ENCODE measurements at places on chromosomes 16 and 17.
A peak's percentile ranks its signal among the peaks of the same experiment; 100 is the strongest.

DNA sequence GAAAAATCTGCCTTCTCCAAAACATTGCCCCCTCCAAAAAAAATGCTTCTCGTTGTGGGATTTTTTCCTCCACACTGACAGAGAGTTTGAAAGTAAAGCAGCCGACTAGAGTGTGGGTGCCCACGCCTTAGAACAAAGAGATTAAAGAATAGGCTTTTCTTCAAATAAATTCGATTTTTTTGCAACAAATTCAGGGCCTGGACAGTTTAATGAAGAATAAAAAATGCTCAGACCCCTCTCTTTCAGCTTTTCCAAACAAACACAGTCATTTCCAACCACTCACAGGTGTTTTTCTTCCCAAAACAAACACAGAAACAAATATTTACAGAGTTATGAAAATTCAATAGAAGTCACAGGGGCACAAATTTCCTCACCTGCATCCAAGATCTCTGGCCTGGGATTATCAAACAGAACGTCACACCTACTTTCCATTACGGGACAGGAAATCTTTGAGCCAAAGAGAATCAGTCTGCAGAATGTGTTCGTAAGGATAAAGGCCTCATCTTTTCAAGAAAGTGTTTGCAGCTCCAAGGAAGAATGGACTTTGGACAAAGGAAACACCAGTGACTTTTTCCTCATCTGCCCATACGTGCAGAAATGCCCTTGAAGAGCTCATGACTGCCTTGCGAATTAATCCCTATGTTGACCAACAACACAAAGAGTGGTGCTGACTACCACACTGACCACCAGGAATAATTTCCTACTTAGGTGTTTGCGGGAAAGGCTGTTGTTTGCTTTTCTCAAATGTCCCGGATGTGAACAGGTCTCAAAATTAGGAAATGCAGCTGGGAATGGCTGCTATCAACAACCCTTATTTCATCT is 31.3 kb upstream of the TOX3 start:
- no peak for DNase-seq

GRCh38 chr16:15141586-15141985 is 47.5 kb upstream of the RRN3 start:
- no peak for DNase-seq

DNA sequence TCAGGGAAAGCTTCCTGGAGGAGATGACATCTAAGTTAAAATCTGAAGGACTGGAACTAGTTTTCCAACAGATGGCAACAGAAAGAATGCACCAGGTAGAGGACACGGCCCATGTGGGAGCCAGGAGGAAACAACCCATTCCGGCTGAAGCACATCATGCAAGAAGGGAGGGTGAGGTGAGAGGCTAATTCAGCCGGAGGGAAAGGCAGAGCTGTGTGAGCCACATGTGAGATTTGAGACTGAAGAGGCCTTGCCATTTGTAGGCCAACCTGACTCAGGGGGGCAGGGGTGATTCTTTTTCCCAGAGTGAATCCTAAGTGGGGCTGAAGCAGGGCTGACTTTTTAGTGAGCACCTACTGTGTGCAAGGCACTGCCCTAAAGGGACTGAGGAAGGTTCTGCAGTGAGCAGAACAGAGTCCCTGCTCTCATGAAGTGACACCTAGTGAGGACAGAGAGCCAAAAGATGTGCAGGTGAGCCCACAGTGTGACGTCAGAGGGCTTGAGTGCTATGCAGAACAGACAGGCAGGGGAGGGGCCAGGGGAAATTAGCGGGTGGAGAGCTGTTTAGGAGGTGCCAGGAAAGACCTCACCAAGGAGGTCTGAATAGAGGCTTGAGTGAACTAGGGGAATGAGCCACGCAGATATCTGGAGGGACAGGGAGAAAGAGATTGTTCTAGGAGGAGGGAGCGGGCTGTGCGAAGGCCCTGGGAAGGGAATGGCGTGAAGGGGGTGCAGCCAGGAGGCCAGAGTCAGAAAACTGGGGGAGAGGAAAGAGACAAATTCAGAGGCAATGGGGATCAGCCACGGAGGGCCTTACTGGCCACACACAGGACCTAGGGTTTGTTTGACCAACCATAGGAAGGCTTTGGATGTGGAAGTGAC is 19.8 kb upstream of the IL21R start:
- no peak for DNase-seq

DNA sequence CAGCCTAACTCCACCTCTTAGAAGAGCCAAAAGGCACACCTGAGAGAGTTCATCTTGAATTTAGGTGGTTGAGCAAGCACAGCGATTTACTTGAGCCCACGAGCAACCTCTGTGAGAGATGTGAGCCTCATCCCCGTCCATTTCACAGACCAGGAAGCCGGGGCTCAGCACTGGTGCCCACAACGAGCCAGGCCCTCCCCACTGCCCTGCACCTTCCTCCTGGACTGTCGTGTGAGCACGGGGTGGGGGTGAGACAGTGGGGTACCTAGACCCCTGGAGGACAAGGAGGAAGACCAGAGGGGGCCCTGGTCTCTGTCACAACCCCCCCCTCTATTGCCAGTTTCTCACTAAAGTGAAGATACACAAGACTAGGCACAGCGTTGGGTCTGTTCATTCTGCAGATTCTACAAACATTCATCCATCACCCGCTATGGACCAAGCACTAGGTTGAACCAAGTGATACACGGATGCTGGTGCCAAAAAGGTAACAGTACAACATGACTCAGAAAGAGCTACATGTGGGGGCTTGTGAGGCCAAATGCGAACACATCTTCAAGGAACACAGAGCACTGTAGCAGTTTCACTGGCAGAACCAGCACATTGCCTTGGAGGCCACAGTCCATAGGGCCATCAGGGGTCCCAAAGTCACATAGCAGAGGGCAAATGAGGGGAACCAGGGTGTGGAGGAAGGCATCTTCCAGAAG is 231.9 kb downstream of the PARN start:
- no peak for DNase-seq

GRCh38 chr17:76562734-76563148 is 22.9 kb downstream of the PRCD start:
- DNase-seq, result no peak

DNA sequence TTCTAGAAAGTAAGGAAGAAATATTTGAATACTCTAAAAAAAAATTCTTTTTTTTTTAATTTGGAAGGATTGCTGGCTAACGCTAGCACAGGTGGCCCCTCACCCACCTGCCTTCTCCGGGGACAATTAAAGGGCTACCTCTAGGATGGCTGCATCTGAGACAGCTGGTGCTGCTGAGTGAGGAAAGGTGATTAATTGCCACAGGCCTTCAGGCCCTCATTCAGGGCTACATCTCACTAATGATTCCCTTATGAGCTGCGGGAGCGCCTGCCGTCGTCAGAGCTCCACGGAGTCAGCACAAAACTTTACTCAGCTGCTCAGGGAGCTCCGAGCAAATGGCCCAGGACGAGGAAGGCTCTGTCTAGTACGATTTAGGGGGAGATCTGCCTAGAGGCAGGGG is 27.0 kb upstream of the AKTIP start:
- DNase-seq, result no peak

GRCh38 chr16:2027024-2028010 is 615 bp downstream of the NHERF2 start:
- no peak for DNase-seq

GRCh38 chr17:56973520-56973919 is 4.4 kb upstream of the SCPEP1 start:
- no peak for DNase-seq

DNA sequence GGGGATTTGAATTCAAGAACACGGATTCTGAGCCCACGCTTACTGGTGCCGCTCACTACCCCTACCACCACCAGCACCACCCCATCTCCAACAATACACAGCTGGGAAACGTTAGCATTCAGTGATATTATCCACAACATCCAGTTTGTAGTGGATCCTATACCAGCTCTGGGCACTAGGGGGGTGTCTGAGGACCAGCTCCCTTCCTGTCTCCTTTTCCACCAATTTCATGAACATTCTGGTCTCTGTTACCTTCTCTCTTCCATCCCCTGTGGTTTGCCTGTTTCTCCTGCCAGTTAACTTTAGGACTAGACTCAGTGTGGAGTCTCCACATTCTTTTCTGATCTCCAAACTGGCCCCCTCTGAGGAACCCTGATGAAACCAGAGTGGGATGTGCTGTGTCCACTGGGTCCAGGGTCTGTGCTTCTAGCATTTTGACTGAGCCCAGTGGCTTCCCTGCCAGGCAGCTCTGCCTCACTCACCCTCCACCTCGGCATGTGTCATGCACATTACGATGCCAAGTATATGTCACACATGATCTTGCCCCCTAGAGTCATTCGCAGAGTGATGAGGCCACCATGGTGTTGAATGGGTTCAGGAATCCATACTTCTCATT is 187.0 kb upstream of the CDH13 start:
- peak; percentile 30 for DNase-seq

- DNase-seq, result no peak
These were observed 233.8 kb upstream of the GSE1 start for GRCh38 chr16:85379041-85380001.

- no peak for DNase-seq
These were observed 32.7 kb downstream of the LRRC75A start for GRCh38 chr17:16459271-16459670.

DNA sequence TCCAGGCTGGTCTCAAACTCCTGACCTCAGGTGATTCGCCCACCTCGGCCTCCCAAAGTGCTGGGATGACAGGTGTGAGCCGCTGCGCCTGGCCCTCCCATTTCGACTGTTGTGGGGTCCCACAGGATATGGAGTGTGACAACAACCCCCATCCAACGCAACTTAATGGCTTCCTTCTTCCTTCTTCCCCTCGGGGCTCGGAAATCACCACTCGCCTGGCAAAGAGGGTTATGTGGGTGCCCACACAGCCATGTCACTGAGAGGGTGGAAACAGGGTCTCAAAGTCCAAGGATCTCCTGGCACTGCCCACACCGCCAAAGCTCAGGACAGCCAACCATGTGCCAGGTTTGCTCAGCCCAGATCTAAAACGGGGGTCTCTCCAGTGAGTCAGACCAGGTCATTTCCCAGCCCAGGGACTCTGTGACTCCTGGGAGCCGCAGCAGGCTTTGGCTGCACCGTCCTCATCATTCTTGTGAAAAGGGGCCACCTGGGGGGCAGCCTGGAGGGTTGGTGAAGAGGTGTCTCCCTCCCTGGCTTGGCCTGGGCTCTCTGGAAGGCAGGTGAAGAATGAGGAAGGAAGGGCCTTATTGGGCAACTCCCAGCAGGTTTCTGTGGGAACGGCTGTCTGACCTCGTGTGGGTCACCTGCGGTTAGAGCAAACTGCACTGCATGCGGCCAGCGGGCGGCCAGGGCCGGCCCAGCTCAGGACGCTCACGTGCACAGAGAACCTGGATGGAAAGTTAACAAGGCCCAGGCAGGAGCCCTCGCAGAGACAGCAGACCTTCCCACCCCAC is 25.3 kb upstream of the LITAF start:
- no peak for DNase-seq

- DNase-seq, result peak; percentile 53
These were observed 765 bp downstream of the MYO18A start for GRCh38 chr17:29179232-29180033.

DNA sequence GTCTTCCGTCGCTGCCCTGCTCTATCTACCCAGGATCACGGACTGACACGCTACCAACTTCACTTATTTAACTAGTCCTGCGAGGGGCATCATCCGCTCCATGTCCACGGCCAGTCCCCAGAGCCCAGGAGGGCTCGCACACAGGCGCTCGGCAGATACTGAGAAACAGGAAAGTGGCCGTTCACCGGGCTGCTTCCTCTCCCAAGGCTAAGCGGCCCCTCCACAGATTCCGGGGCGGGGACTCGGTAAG is 388 bp downstream of the OXLD1 start:
- DNase-seq, result peak; percentile 62

DNA sequence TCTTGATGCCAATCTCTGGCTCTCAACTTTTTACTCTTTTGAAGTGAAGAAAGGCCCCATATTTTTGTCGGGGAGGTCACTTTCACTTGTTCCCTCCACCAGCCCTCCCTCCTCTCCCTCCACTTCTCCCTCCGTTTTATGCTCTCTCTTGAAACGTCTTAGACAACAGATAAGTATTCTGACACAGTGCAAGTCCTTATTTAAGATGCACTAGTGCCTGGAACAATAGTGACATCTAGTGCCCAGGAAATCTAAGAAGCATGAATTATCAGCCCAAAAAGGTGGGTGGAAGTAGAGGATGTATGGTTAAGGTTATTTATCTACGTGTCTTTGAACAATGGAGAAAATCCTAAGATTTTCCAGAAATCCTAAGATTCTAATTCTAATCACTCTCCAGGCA is 17.9 kb downstream of the PSME3IP1 start:
- DNase-seq, result no peak

GRCh38 chr17:82348866-82349265 is 10.2 kb upstream of the TEX19 start:
- DNase-seq, result no peak

GRCh38 chr17:7988750-7989178 is 13.7 kb upstream of the GUCY2D start:
- peak; percentile 60 for DNase-seq

GRCh38 chr17:35057332-35057915 is 6.1 kb downstream of the RFFL start:
- DNase-seq, result no peak

- no peak for DNase-seq
These were observed 250.4 kb downstream of the MRTFB start for GRCh38 chr16:14321542-14321941.

GRCh38 chr17:50424996-50425681 is 879 bp upstream of the ACSF2 start:
- DNase-seq, result no peak

- DNase-seq, result no peak
These were observed 30.8 kb downstream of the B9D1 start for GRCh38 chr17:19331543-19332245.

GRCh38 chr16:4531811-4532210 is 6.8 kb downstream of the CDIP1 start:
- no peak for DNase-seq

GRCh38 chr17:29194669-29195068 is 14.5 kb upstream of the MYO18A start:
- no peak for DNase-seq

GRCh38 chr16:30786115-30786935 is 680 bp downstream of the ZNF629 start:
- peak; percentile 57 for DNase-seq

DNA sequence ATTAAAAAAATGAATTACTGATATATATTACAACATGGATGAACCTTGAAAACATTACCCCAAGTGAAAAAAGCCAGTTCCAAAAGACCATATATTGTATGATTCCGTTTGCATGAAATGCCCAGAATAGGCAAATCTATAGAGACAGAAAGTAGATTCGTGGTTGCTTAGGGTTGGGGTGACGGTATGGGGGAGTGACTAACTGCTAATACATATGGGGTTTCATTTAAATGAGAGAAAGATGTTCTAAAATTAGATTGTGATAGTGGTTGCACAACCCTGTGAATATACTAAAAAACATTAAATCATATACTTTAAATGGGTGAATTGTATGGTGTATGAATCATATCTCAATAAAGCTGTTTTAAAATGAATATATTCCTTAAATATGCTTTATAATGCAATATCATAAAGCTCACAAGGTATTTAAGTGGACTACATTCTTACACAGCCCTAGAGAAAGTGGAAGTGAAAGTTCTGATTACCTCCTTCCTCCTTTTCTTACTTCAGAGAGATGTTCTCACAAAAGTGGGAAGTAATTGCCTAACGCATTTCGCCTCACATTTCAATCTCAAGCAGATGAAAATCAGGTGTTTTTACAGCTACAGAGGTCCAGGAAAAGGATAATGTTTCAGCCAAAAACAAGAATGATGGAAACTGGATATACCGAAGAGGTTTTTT is 142.7 kb upstream of the GNAO1 start:
- DNase-seq, result no peak

GRCh38 chr17:33964344-33964979 is 290.6 kb upstream of the CCL2 start:
- DNase-seq, result no peak
